ENCODE measurements at places on chromosomes 13 and 19. TPM values are rescaled to one million over a fixed set of nuclear protein-coding genes. Genes with fewer than 3 reads are reported as not detected.

DNA sequence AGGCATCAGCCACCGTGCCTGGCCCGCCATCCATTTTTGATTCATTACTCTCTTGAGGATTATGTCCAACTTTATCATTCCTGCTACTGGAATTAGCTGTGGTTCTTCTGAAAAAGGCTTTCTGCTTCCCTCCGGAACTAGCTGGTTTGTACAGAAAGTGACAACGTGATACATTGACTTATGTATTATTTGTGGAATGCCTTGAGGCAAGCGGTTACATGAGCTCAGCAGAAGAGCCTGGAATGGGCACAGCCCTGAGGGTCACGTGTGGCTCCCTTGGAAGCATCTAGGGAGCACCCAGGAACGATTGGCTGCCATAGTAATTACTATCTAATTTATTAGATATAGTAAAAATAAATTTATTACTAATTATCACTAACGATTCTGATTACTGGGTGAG lies 14.4 kb upstream of the RETN start:
- DNase-seq: no peak

CKAP2 gene
- total RNA-seq: 16.8 TPM

EIF3K gene
- 260 TPM for total RNA-seq

LSR gene
- 0.44 TPM for total RNA-seq

DNA sequence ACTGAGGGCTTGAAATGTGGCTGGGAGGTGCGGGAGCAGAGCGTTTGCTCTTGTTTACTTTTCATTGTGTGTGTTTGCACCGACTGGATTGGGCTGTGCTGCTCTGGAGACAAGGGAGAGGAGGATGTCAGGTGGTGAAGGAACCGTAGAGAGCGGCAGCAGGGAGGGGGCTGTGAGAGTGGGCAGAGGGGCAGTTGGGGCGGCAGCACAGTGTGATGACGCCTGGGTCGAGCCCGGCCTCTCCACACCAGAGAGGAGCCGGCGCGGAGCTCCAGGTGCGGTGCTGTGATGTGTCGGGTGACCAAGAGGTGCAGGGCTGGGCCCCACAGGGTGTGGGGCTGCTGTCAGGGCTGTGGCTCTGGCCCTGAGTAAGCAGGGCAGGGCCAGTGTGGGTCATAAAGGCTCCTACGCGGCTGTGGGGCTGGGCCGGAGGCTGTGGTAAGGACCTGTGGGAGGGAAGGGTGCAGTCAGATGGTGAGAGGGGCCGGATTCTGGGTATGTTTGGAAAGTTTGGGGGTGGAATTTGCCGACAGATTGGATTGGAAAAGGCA lies 10.5 kb downstream of the NAXD start:
- DNase-seq: no peak

GRCh38 chr13:85700906-85701305 lies 98.3 kb downstream of the SLITRK6 start:
- no peak for DNase-seq

SYCN gene
- not detected for total RNA-seq
